Kasumi-1 (cell line): ENCODE measurements at places on chromosomes 7 and 10.

- no peak for DNase-seq
Measured at GRCh38 chr7:4873071-4873944, 10.2 kb downstream of the RADIL start.

DNA sequence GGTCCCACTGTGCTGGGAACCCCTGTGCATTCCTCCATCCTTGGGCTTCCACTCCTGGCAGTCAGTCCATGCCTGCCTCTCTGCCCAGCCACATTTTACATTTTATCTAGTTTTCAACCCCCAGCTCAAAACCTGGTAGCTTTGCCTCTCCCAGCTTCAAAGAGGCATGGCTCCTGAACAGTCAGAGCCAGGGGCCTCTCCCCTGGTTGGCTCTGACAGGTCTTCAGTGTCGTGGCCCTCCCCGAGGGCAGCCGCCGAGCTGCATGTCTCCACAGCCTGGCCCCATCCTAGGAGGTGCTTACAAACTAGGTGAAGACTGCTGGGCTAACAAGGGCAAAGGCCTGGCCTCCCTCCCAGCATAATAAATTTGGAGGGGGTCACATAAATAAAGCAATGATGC lies 14.8 kb downstream of the COBL start:
- no peak for DNase-seq

DNA sequence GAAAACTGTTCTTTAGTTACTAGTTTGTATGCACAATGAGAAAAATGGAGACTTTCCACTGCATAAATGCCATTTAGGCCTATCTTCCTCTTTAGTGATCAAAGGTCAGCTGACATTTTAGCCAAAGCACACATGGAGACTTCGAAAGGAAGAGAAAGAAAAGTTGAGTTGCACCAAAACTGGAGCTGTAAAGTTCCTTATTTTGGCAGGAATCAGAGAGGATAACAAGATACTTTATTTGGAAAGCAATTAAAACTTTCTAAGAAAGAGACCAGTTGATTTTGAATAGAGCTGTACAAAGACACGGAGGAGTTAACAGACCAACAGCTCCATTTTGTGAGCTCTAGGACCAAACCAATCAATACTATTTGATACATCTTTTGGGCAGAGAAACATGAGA lies 14.2 kb downstream of the ENTPD7 start:
- no peak for DNase-seq

GRCh38 chr7:105990141-105990540 lies 27.1 kb downstream of the CDHR3 start:
- DNase-seq, result no peak

DNA sequence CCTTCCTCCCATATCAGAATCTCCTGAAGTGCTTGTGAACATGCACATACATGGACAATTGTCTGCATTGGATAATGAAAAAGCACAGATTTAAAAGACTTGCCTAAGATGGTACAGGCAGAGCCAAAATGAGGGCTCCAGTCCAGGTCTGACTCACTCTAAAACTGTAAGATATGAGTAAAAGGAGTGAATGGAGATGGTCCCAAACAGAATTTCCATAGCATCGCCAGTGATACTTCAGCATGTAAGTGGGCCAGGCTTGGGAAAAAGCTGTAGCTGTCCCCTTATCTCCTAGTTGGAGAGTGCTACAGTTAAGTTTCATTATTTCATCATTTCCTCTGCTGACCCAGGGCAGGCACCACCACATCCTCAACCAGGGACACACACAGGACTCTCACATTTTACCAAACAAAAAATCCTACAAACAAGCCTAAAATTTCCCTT lies 26.4 kb upstream of the IL6 start:
- no peak for DNase-seq

DNA sequence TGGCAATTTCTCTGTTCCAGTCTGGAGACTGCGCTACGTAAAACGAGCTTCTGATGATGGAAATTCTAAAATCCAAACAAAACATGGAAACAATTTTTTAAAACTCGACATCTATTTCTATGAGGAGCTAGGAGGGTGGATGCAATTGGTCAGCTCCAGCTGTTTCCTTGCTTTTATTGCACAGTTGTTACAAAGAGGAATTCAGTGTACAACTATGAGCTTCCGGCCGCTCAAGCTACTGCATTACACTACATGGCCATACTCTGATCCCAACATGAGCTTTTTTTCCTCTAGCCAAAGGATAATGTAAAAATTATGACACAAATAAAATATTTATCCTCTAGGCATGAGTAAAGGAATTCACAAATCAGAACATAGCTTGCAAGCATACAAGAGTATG lies 403.1 kb upstream of the C7orf33 start:
- DNase-seq, result no peak
